NCI-H1092 (cell line): ENCODE measurements at places on chromosomes 7 and 10.

DNA sequence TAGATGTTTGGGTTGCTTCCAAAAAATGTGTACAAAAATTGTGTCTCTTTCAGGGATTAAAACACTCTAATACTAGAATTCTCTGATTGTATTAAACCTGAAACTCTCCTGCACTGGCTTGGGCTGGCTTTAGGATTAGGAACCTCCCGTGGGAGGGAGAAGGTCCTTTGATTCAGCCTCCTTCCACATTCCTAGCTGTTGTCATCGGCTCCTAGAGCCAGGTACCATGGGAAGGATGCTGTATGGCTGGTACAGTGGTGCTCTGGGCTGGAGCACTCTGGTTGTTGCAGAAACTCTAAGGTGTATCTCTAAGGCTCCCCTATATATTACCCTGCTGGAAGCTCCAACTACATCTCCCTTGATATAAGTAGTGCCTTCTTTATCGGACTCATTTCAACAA is 245.2 kb upstream of the FOXK1 start:
- DNase-seq: no peak

DNA sequence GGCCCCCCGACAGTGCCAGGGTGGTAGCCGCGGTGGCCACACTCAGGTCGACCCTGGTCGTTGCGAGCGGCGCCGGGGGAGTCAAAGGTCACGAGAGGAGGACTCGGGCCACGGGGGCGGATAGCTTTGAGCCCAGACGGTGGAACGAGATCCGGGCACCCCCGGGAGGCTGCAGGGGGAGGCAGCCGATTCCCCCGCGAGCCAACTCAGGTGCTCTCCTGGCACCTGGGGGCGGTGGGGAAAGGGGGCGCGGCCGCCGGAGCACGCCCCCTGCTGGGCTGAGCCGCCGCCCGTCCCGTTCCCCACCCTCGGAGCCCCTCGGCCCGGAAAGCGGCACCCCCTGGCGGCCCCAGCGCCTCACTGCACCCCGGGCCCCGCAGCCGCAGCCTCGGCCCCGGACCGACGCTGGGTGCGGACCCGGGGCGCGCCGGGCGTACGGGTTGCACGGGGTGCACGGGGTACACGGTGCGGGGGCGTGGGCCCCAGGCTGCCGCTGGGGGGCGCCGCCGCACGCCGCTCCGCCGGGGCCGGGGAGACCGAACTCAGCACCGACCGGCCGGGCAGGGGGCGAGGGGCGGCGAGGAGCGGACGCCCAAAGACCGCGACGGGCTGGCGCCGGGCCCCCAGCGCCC is 521 bp upstream of the NYAP1 start:
- peak; percentile 43 for DNase-seq

DNA sequence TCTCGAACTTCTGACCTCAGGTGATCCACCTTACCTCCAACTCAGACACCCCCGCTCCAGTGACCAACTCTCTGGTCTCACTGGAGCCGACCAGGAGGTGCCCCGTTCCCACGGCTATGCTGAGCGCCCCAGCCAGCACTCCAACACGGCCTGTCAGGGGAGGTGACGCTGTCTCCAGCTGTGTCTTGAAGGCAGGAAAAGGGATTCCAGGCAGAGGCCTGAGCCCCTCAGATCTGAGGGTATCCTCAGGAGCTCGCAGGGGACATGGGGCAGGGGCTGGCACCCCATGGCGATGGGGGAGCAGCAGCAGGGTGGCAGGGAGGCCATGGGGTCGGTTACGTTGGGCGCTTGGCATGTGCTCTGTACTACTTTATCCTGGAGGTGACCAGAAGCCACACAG is 94.3 kb upstream of the RHEB start:
- no peak for DNase-seq

DNA sequence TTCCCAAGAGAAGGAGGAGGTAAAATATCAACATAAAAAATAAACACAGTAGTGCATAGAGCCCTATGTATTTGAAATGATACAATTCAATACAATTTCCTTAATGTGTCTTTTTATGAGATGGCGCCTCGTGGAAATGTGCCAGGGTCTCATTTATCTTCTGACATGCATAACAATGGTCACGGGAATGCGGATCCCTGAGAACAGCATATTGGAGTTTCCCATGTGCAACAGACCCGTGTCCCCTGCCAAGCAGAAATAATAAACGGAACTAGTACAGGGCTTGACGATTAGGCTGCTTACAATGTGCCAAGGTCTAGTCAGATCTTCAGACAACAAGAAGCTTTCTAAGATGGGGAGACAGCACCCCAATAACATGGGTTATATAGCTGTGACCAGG is 217.9 kb downstream of the ARHGAP21 start:
- DNase-seq: no peak

- DNase-seq: no peak
Observed at GRCh38 chr10:42640610-42641229, 2.4 kb upstream of the ZNF33B start.

- DNase-seq: no peak
Observed at GRCh38 chr10:96829029-96829773, 2.9 kb upstream of the LCOR start.

DNA sequence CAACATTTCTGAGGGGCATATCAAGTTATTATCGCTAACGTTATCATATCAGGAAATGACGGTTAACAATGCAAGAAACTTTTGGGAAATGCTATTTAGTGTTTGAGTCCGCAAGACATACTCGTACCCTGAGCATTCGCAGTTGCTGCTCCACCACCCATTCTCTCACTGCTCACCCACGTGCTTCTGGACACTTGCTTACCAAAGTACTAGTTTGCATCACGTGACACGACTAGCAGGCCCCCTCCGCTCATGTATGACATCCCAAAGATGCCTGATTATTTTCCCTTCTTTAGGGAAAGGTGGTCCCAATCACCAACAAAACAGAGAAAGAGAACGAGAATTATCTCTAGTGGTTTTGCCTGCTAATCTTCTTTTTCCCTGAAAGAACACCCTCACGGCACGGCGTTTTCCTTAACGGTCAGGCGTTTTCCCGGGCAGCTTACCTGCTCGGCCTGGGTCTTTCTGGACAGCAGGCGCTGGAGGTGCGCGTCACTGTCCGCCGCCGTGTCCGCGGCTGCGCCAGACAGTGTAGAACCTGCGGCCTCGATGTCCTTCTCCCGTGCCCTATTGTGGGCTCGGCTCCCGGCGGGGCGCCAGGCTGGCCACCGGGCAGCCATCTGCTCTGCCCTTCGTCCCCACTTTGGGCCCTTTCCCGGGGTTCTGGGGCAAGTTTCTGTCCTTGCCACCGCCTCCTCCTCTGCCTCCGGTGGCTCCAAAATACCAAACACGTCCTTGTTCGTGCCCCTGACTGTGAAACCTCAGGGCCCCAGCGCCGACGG is at the start of gene SUPV3L1:
Gene SUPV3L1 (plus strand): TSS at position 492 of the 782 bp plus-strand sequence. CDS start 58 bp downstream, at position 550.
- peak; percentile 91 for DNase-seq

DNA sequence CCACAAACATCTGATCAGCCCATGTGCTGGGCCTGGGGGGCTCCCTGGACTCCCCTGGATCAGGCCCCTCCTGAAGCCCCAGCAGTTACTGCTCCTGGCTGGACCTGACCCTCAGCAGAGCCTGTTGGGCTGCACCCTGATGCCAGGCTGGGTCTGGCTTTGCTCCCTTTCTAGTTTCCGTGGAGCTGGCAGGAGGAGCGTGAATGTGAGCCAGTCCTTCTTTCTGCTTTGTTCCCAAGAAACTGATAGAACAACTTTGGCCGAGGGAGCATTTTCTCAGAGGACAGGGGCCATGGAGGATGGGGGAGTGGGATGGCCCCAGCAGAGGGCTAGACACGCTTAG is 128.2 kb downstream of the NEURL1 start:
- no peak for DNase-seq

GRCh38 chr10:24385776-24386175 is 176.8 kb downstream of the KIAA1217 start:
- DNase-seq: no peak

GRCh38 chr7:136588216-136588615 is 280.2 kb upstream of the CHRM2 start:
- DNase-seq: no peak

DNA sequence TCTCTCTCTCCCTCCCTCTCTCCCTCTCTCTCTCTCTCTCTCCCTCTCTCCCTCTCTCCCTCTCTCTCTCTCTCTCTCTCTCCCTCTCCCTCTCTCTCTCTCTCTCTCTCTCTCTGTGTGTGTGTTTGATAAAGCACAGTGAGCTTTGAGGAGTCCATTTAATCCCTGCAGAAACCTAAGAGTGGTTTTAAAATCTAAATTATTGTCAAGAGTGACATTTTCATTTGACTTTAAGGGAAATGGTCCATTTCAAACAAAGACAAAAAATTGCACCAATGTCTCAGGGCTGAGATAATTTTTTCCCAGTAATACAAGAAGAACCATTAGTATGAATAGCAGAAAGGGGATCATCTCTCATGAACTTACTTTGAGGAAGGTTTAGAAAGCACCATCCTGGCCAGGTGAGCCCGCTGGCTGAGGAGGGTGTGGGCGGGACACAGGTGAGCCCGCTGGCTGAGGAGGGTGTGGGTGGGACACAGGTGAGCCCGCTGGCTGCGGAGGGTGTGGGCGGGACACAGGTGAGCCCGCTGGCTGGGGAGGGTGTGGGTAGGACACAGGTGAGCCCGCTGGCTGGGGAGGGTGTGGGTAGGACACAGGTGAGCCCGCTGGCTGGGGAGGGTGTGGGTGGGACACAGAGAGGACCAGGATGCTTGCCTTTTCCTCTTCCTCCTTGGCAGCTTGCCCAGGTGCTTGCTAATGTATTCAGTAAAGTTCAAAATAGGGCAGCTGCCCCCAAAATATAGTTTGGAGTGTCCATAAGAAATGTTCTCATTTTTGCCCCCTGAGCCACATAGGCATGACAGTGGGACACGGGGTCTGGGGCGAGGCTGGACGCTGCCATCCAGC is 125.0 kb downstream of the DNAJB6 start:
- no peak for DNase-seq

GRCh38 chr10:93397020-93397419 is 85.1 kb downstream of the MYOF start:
- no peak for DNase-seq

GRCh38 chr10:43892062-43892770 is 243.5 kb upstream of the ZNF32 start:
- no peak for DNase-seq

DNA sequence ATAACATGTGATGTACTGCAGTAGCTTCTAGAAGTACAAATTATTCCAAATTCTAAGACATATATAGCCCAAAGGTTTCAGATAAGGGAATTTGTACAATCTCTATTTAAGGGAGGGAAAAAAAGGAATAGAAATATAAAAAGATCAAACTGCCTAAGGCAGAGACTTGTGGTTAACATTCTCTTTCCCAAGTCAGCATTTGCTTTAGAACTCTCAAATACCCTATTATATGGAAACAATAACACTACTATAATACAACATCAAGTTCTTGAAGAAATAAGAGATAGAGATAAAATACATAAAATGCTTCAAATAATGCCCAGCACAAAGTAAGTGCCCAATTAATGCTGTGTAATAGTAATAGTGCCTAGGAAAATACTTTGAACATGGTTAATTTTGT is 123.1 kb downstream of the CRPPA start:
- DNase-seq: no peak

GRCh38 chr7:2969398-2970306 is 74.0 kb downstream of the CARD11 start:
- DNase-seq: no peak

GRCh38 chr7:92850516-92850915 is 14.1 kb upstream of the CDK6 start:
- DNase-seq: no peak

DNA sequence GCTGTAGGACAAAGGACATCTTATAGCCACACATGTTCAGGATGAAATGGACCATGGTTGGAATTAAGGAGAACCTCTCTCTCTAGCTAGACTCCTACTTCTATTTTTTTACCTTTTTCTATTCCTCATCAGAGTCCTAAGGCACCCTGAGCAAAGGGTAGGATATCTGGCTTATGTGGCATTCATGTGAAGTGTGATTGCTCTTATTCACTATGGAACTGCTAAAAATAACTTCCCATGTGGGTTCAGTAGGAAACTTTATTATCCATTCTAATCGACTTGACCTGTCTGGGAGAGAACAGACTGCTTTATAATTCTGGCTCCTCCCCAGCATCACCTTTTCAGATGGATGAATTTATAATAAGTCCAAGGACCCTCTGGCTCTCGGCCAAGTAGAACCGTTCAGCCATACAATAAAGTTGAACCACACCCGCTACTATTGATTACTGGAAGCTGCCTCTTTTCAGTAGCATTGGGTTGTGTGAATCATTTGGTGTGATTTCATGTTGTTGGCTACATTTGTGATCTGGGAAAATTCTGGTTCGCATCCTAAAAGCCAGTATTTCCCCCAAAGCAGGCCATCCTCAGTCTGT is 117.5 kb downstream of the NRF1 start:
- DNase-seq: no peak

- DNase-seq: no peak
Observed at GRCh38 chr7:39429421-39429820, 136.8 kb upstream of the YAE1 start.

DNA sequence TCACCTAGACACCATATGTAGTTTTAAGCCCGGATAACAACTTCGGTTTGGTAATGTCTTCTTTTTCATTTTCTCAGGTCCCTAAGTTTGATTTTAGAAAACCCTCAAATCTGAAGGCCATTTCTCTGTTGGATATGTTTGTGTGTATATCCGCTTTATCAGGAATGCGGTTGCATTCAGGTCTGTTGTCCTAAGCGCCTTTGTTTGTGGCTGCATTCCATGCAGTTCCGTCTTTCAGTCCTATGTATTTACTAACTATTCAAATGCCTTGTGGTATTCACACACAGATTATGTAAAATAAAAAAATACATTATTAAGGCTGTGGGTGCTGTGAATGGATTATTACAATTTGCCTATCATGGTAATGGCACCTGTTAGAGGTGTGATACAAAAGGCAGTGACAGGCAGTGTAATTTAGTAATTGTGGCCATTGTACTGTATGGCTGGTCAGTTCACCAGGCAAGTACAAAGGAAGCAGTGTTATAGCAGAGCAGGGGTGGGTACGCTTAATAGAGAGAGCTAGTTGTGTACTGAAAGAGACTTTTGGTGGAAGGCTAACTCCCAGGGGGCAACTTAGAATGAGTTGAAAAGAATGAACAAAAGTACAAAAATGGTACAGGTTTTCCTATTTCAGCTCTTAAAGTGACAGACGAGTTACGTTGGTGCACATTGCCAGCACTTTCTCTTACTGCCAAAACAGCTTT is 136.4 kb downstream of the VTI1A start:
- DNase-seq: no peak

DNA sequence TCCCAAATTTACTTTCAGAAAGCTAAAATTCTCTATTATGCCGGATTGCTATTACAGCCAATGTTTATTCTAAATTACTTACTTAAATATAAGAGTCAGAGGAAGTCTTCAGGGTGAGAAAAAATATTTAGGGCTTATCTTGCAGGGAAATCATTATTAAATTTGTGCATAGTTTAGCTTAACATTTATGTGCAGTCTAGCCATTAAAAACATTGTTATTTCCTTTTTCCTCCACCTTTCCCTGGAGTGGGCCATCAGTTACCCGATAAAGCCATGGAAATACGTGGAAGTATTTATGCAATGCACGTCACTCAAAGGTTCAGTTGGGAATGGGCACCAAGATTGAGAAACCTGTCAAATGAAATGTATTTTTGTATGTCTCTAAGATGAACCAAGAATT is 9.5 kb upstream of the TAS2R60 start:
- no peak for DNase-seq

DNA sequence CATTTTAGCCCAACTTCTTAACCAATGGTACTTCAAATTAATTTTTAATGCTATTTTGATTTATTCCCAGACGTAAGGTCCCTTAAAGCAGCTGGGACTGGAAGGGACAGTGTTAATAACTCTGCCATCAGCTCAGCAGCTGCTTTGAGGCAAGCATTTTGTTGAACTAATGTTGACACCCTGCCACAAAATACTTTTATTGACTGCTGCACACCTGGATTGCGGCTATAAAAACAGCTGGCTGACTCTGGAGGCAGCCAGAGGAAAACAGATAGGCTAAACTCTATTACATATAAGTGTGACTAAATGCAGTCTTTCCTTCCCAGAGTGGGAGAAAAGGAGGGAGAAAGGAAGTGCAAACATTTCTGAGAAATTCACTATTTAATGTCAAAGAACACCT is 77.6 kb downstream of the ETV1 start:
- DNase-seq: no peak
